ENCODE measurements at places on chromosomes 6 and 20.

DNA sequence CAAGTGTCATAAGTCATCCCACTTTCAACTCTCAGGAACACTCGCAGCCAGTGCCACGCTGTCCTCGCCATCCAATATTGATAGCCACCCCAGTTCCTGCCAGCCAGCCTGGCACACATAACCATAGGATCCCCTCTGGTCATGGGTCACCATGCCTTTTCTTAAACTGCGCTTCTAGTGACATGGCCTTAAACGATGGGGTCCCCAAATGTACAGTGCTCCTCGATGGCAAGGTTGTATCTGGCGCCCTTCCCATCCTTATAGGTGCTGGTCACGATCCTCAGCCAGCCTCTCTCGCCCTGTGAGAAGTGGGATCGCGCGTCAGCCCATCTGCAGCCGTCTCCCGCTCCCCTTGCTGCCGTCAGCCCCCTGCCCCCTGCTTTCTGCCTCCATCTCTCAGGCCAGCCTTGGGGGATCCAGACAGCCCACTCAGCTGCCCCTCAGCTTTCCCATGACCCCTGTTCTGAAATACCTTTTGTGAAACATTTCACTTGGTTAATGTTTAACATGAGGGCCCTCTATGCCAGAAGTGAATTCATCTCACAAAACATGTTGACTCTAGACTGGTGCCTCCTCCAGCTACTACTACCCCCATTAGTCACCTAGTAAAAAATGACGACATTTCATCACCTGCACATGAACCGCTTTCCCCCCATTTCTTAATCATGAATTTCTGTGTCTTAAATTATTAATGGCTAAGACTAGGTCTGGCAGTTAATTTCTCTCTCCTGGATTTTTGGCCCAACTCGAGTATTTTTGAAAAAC, 11.4 kb downstream of the CTSZ start:
- DNase-seq = no peak

DNA sequence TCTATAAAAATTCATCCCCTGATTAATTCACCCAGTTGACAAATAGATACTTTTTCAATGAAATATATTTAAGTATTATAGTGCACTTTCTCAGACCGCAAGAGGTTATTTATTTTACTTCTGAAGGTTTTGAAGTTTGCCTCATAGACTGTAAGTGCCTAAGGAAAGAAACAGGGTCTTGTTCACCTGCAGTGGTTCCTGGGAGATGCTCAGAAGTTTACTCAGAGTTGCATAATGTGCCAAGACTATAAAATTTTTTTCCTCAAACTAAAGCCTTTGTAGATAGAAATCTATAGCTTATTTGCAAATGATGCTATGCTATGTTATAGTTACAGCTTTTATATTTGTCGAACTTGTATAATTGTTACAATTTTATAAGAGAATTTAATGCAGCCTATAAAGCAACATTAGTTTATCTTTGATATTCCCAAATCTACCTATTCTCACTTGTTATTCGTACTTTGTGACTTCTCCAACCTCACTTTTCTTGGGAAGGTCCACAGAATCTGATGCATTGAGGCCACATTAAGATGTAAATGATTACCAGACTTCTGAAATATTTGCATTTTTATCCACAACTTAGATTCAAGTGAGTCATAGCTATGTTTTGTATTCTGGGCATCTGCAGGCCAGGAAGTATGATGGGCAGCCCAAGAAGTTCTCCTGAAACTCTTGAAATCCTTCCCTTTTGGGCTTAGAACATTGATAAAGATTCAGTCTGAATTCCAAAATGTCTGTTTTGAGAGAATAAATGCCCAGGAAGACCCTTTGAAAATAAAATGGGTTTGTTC, 35.7 kb downstream of the KCNQ5 start:
- DNase-seq = no peak

GRCh38 chr6:25312703-25313102, 33.5 kb downstream of the CARMIL1 start:
- DNase-seq = peak; percentile 69

DNA sequence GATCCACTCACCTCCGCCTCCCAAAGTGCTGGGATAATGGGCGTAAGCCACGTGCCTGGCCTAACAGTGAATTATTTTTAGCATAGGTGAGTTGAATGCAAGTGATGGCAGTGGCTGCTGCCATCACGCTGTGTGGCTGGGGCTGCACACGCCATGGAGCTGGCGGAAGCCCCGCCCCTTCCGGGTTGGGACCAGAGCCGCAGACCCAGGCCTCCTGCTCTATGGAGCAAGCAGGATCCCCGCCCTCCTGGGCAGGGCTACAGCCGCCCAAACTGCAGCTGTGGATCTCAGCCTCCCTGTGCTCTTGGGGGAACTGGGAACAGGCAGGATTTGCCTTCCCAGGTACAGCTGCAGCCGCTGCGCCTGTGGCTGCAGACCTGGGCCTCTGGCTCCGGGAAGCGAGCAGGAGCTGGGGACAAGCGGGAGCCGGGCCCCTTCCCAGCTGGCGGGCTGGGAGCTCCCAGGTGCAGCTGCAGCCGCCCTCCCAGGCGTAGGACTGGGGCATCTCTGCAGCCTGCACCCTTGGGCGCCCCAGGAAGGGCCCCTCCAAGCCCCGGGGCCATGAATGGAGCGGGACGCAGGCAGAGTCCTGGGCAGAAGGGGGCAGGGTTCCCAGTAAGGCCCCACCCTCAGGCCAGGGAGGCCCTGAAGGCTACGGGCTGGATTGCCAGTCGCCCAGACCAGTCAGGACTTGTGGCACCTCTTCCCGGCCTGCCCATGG, 30.9 kb upstream of the SLA2 start:
- DNase-seq = no peak

- no peak for DNase-seq
Measured at GRCh38 chr20:47659904-47660601, 125.2 kb downstream of the SULF2 start.

GRCh38 chr6:97765461-97765860, 482.4 kb upstream of the MMS22L start:
- DNase-seq = no peak

DNA sequence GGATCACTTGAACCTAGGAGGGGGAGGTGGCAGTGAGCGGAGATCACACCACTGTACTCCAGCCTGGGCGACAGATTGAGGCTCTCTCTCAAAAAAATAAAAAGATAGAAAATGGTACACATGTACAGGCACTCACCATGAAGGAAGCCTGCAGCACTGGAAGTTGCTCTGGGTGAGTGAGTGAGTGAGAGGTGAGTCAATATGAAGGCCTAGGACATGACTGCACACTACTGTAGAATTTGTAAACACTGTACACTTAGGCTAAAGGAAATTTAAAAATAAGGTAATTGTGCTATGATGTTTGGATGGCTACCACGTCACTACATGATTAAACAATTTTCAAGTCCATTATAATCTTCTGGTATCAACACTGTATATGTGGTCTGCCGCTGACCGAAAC, 216.2 kb downstream of the FOXC1 start:
- DNase-seq = no peak

DNA sequence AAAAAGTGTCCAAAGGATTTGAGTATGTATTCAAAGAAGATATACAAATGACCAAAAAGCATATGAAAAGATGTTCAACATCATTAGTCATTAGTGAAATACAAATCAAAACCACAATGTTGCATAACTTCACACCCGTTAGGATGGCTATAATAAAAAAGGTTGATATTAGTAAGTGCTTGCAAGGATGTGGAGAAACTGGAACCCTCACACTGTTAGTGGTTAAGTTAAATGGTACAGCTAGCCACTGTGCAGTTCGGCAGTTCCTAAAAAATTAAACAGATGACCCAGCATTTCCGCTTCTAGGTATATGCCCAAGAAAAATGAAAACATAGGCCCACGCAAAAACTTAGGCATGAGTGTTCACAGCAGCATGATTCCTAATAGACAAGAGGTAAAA, 38.6 kb downstream of the IBTK start:
- peak; percentile 37 for DNase-seq

DNA sequence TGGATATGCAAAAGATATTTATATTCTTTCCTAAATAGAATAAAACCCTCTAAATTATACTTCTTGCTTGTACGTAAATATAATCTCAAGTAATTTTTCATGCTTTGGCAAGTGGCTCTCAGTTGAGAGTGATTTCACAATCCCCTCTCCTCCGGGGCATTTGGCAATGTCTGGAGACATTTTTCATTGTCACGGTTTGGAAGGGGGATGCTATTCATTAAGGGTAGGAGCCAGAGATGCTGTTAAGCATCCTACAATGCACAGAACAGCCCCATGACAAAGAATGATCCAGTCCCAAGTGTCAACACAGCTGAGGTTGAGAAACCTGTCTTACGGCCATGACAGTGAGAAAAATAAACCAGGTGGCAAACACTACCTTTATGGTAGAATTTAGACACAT, 75.7 kb downstream of the AGPAT4 start:
- DNase-seq = no peak

DNA sequence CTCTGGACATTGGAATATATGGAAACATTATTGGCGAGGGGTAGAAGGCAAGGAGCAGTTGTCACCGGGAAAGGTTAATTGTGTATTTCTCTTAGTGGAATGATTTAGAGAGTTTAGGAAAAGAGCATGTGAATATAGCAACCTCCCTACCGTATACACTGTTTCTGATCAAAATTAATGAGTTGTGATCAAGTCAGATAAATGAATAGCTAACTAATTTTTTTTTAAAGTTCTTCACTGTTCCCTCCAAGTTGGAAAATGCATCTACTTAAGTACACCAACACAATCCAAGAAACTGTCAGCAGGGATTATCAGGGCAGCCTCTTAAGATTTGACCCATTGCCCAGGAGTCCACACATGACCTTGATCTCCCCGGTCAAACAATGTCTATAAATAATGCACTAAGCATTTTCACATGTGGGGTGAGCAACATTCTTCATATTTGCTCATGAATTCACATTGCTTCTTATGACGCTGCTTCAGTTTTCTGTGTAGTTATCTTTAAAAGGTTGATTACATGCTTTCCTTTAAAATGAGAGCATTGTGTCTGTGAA, 680.8 kb upstream of the NRSN1 start:
- no peak for DNase-seq

DNA sequence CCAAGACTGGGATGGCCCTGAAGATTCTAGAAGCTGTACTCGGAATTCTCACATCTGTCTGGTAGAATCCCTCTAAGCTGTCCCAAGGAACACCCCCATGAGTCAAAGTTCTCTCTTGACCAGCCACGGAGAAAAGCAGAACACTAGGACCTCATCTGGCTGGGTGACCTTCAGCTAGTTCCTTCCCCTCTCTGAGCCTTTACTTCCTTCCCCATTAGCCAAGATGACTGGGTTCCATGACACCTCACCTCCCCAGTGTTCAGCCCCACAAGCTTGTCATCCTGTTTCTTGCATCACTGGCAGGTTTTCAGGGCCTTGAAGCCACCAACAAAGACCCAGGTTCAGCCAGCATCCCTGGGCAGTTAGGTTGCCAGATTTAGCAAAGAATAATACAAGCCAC, 47.8 kb downstream of the MAFB start:
- peak; percentile 87 for DNase-seq

DNA sequence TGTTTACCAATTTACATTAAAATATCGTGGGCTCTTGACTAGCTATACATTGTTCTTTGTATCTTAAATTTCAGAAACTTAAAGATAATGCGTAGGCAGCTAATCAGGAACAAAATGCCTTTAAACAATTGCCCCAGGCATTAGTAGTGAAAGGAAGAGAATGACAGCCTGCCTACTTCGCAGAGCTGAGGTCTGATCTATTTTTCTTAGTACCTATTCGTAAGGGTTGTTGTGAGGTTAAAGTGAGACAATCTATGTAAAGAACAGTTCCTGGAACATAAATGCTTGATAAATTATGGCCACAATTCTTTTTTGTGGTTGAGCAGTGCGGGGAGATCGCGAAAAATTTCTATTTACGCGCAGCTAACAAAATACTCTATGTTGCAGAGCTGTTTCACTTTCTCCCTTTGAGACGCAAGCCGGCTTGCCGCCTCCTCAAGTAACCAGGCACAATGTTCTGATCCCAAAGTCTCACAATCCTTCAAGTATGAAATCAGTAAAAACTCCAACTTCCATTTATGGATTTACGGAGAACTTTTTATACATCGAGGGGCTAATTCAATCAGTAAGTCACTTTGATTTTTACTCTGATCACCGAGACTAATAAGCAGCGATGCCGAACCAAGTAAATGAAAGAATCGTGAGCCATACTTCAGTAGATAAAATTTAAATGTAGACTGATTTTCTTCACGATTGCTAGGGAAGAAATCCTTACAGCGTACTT, 878 bp upstream of the PNRC1 start:
- DNase-seq = peak; percentile 79

GRCh38 chr20:60937585-60937984, 314.5 kb upstream of the CDH4 start:
- no peak for DNase-seq

DNA sequence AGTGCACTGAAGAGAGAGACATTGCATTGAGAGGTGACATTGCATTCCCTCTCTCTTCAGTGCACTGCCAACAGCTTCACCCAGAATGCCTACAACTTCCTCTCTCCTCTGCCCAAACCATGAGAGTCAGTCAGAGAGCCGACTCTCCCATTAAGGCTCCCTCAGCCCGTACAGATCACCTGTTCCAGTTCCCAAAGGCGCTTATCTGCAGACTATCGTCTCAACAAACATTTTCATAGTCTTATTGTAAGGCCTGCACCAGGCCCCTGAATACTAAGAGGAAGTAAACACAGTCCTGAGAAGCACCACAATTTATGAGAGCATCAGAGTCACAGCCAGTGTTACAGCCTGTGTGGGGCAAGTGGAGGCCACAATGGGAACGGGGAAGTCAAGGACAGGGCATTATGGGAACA, 53.7 kb downstream of the GFOD1 start:
- DNase-seq = no peak

DNA sequence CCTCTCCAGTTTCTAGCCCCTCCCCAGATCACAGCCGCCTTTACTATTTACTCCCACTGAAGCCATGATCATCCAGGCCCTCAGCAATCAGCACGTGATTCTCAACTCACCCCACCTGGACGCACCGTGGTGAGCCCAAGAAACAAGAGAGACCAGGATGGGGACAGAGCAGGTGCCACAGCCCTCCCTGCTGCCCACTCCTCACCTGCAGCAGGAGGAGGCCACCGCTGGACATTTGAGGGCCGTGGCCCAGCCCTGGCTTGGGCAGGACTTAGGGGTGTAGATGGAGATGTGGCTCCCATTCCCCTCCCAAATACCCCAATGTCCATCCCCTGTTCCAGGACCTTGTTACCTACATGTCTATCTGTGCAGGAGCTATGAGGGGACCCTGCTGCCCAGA, 20.3 kb downstream of the HLA-F start:
- DNase-seq = no peak

- no peak for DNase-seq
Measured at GRCh38 chr20:58677079-58677604, 15.5 kb upstream of the NPEPL1 start.

GRCh38 chr20:51542571-51543421, at the start of gene NFATC2:
NFATC2 (minus strand) TSS chr20:51542719; CDS start chr20:51542499, 220 bp downstream.
- DNase-seq = no peak

GRCh38 chr6:12060780-12061609, 48.9 kb downstream of the HIVEP1 start:
- DNase-seq = peak; percentile 87

GRCh38 chr6:170057034-170057734, 233.7 kb downstream of the DLL1 start:
- no peak for DNase-seq

Data from suppressor macrophage treated with lipopolysaccharide for 1 hour (primary cell).